ENCODE measurements at places on chromosomes 13 and 19. TPM values are rescaled to one million over a fixed set of nuclear protein-coding genes. Genes with fewer than 3 reads are reported as not detected.

DNA sequence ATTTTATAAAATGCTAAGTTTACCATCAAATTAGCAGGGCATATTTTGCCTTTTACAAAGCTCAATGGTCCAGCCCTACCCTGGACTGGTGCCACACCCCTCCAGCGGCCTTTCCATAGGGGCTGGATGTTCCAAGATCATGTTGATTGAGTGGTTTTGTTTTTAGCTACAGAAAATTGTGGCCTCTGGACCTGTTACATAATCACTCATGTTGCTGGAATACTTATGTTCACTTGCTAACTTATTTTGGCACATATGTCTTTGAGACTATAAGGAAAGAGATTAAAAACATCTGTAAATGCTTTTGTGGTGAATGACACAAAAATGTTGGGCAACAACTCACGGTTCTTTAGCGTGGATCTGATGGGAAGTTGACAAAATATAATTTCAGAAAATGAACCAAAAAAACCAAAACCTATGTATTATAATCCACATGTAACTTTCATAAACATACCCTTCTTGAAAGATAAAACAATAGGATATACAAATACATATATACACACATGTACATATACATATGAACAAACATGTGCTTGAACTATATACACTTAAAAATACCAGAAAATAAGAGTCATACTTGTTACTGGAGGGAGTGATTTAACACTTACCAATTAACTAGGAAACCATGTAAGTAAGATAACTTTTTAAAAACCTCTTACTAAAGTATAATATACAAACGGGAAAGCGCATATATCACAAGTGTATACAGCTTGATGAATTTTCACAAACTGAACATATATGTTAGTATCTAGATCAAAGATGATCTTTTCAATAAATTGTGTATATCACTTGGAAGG, 46.6 kb upstream of the SLC15A1 start:
- peak; percentile 77 for DNase-seq

DNA sequence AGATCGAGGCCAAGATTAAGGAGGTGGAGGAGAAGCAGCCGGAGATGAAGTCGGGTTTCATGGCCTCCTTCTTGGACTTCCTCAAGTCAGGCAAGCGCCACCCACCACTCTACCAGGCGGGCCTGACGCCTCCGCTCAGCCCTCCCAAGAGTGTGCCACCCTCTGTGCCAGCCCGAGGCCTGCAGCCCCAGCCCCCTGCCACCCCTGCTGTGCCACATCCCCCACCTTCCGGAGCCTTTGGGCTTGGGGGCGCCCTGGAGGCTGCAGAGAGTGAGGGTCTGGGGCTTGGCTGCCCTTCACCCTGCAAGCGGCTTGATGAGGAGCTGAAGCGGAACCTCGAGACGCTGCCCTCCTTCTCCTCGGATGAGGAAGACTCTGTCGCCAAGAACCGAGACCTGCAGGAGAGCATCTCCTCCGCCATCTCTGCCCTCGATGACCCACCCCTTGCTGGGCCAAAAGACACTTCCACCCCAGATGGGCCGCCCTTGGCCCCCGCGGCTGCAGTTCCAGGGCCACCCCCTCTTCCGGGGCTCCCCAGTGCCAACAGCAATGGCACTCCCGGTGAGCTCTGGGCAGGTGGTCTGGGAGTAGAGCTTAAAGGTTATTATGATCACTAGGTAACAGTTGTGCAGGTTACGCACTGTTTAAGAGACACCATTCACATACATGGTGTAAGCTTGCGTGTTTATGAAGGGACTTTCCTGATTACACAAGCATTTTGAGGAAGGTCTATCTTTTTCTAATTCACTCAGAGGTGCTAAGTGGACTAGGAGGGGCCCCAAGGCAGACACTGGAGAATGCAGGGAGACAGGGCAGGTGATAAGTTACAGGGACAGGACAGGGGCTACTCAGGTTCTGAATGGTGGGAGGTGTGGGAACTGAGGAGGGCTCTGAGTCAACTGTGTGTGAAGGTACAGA, 8.7 kb downstream of the PRR12 start:
- no peak for DNase-seq

Gene S1PR5
- 1.0 TPM for polyA plus RNA-seq

DNA sequence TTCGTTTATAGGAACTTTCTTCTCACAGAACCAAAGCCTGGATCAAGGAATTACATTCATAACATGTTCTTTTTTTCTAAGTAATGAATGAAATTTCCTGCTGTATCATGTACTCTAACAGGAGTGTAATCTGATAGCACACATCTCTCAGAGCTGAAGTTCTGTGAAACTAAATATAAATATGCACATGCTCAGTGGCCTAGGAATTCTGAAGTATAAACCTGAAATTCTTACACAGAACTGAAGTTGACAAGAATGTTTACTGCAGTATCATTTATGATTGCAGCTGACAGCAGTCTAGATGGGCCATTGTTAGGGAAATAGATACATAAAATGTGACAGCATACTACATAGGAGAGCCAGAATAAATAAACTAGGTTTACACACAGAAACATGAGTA, 54.5 kb downstream of the USP12 start:
- no peak for DNase-seq

- DNase-seq: no peak
These were observed 94.8 kb upstream of the SOX1 start for GRCh38 chr13:111971891-111972780.

- DNase-seq: no peak
These were observed 59.9 kb downstream of the TBC1D4 start for GRCh38 chr13:75422028-75422427.

GRCh38 chr13:43129511-43130110, 106.2 kb downstream of the DNAJC15 start:
- no peak for DNase-seq

GRCh38 chr13:41231786-41232185, 31.6 kb downstream of the MTRF1 start:
- DNase-seq: no peak

DNA sequence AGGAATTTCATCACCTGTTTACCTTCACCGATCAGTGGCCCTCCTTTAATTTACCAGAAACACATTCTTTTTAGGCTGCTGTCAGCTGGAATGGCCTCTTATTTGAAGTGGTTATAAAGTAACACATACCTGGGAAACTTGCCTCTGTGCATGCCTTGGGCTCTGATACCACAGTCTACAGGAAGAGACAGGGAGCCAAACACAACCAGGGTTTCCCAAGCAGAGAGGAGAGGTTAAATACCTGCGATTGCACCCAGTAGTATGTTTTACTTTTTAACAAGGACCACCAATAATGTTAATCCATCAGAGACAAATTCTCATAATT, 444.0 kb upstream of the SGCG start:
- DNase-seq: no peak

Gene ERCC5
- polyA plus RNA-seq: 47.4 TPM

GRCh38 chr19:5615756-5616327, 6.7 kb downstream of the SAFB2 start:
- DNase-seq: no peak

DNA sequence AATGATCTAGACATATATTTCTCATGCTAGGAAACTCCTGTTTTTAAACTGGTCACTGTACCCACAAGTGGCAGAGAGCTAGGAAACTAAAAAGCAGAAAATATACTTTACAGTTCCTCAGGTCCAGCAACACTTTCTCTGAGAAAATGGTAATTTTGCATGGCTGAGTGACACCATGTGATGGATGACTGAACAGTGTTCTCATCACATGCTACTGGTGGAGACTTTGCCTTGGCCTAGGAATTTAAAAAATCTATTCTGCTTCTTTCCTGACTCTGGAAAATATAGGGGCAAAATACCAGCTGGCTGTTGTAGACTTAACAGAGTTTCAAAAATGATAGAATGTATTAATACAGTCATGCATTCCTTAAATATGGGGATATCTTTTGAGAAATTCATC, 50.0 kb downstream of the LATS2 start:
- no peak for DNase-seq

GRCh38 chr19:56841193-56841543, 642 bp upstream of the PEG3 start:
- DNase-seq: no peak

- no peak for DNase-seq
These were observed 134.4 kb downstream of the RBM26 start for GRCh38 chr13:79271616-79272015.

Gene RNF6
- 26.1 TPM for polyA plus RNA-seq

- peak; percentile 90 for DNase-seq
These were observed 10.7 kb downstream of the PTGIR start for GRCh38 chr19:46614114-46614722.

DNA sequence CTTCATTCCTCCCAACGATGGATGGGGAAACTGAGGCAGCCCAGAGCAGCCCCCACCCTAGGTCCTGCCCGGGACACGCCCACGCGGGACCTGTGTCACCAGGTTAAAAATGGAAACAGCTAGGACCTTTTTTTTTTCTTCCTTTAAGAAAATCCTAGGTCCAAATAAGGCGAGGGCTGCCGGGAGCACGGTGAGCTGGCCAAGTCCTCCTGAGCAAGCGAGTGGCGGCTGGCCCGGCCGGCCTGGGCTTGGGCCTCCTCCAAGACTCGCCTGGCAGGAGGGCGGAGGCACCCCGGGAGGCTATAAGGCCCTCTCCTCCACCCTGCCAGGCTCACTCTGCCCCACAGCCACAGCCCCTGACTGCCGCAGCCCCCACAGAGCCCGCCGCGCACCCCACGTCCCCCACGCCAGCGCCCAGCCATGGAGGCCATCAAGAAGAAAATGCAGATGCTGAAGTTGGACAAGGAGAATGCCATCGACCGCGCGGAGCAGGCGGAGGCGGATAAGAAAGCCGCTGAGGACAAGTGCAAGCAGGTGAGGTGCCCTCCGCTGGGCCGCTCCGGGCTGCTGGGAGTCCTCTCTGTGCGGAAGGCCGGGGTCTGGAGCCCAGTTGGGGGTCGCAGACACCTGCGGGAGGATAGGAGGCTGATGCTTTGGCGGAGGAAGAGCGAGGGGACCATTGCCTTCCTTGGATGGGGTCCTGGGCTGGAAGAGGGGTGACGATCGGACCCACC, 8.9 kb upstream of the TPM4 start:
- DNase-seq: no peak

Gene KANK3
- 11.2 TPM for polyA plus RNA-seq

DNA sequence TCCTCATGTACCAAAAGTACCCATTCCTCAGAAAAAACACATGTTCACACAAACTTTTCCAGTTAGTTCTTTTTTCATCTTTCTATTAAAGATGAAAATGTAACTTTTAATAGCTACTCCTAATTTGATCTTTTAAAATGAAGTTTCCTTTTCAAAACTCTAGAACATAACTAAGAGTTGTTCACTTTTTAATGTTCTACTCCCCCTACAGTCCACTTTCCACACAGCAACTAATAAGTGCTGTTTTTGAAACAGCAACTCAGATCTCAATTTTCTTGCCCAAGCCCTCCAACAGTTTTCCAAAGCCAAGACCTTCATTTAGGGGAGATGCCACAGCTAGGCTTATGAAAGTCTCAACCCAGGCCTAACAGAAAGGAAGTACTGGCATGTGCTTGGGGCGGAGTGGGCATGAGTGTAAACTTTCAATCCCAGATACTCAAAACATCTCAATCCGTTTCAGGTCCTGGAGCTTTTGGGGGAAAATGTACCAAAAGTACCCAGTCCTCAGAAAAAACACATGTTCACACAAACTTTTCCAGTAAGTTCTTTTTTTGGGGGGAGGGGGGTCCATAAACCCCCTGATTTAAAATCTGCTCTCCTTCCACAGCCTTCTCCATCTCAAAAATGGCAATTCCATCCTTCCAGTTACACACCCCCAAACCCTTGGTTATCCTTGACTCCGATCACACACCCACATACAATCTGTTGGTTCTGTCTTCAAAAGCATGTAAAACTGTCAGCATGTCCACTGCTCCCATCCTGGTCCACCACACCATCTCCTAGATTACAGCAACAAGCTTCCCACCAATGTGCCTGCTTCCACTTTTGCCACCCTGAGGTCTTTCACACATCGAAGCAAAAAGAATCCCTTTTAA, 2.0 kb downstream of the FBL start:
- peak; percentile 32 for DNase-seq

DNA sequence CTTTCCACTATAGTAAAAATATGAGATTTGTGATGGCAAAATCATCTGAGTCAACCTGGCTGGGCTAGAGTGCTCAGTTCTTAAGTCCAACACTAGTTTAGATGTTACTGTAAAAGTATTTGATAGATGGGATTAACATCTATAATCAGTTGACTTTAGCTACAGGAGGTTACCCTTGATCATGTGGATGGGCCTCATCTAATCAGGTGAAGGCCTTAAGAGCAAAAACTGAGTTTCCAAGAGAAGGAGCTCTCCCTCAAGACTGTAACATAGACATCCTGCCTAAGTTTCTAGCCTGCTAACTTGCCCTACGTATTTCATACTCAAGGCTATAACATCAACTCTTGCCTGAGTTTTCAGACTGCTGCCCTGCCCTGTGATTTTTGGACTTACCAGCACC, 132.8 kb downstream of the ENOX1 start:
- DNase-seq: no peak

GRCh38 chr13:92830821-92831220, 395.8 kb upstream of the GPC6 start:
- no peak for DNase-seq

Gene FXYD1
- polyA plus RNA-seq: 247 TPM

Gene RASAL3
- 1.2 TPM for polyA plus RNA-seq

- no peak for DNase-seq
These were observed 28.7 kb downstream of the DHX34 start for GRCh38 chr19:47377801-47378200.

- DNase-seq: no peak
These were observed 30.8 kb upstream of the TFDP1 start for GRCh38 chr13:113553511-113554332.

Gene LGALS4
- polyA plus RNA-seq: 1.4 TPM

DNA sequence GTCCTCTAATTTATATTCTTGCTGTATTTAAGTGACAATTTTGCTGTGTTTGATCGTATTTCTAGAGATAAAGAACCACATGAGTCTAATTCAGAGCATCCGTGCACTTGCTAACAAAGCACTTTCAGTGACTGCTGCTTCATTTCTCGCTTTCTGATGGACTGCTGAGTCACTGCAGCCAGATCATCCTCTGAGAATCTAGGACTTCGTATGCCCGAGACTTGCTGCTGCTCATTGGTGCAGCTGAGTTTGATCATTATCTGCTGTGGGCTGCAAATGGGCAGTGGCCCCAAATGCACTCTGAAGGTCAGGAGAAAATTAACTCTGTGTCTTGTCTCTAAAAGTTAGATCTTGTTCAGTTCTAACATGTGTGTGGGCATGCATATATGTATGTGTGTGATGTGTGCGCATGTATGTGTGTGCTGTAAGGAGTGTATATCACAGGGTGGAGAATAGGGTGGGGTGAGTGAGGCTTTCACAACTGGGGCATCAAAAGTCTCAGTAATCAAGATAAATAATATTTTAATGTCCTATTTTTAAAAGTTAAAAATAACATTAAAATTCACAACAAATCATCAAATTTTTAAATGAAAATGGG, 342.6 kb downstream of the MTUS2 start:
- no peak for DNase-seq

Gene DIAPH3
- polyA plus RNA-seq: 7.0 TPM

- peak; percentile 93 for DNase-seq
These were observed 2.9 kb upstream of the HOOK2 start for GRCh38 chr19:12778017-12778904.

Gene GJB2
- polyA plus RNA-seq: 1.9 TPM

Data from muscle of back (tissue), 13 donors.